Germinal center (tissue), 1 donor: ENCODE measurements at places on chromosomes 1 and 21.

- no peak for DNase-seq
Measured at GRCh38 chr21:26469789-26470188, 103.3 kb downstream of the CYYR1 start.

- DNase-seq: no peak
Measured at GRCh38 chr21:34945288-34945687, 103.8 kb downstream of the RUNX1 start.

DNA sequence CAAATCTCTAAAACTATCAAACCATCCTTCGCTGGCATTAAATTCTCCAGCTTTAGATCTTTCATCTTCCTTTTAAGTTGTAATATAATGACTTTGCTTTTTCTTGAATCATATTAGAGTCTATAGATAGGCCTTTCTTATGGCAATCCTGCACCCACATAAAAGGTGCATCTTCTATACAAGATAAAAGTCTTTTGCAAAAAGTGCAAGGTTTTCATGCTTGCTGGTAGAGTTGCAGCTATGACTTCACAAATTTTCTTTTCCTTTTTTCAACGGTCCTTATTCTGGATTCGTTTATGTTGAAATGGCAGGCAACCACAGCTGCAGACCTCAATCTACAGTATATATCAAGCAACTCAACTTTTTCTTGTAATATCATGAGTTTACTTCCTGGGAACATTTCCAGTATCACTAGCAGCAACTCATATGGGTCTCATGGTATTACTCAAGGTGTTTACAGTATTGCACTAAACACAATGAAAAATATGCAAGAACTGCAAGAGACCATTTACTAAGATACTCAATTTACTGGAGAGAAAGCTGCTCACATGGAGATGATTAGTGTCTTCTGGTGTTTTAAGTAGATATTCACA, 22.1 kb downstream of the OMA1 start:
- DNase-seq: no peak

DNA sequence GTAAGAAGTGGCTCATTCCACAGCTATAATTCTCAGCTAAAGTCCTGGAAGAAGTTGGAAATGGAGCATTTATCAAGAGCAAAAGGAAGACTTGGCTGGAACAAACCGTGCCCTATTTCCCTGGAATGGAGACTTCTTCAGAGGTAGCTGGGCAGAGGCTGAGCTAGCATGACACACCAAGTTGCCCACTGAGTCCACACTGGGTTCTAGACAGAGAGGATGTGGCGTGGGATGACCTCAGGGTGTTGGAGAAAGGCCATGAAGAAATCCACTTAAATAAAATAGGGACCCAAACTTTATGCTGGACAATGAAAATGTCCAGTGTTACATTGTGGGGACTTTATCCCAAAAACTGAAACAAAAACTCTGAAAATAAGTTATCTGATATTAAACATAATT, 116.2 kb downstream of the KCNJ6 start:
- no peak for DNase-seq

- no peak for DNase-seq
Measured at GRCh38 chr1:32868085-32868484, 2.6 kb downstream of the FNDC5 start.

- no peak for DNase-seq
Measured at GRCh38 chr1:184919892-184920291, 54.4 kb downstream of the NIBAN1 start.

DNA sequence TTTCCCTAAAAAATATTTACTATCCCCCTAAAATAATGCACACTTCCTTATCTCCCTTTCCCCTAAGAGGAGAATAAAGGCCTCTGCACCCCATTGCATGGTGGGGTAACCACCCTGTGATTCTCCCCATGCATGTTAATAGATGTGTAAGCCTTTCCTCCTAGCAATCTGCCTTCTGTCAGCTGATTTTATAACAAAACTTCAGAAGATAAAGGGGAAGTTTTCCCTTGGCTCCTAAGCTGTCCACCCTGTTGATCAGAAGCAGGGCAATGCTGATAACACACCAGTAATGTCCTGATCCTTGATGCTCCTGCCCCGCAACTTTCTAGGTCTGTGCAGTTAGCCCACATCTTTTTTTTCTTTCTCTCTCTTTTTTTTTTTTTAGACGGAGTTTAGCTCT, 11.4 kb upstream of the RNF187 start:
- no peak for DNase-seq

- DNase-seq: peak; percentile 79
Measured at GRCh38 chr1:156583821-156584622, 4.5 kb downstream of the TTC24 start.

GRCh38 chr1:172609528-172609927, 49.4 kb upstream of the FASLG start:
- DNase-seq: no peak

GRCh38 chr1:232715154-232715553, 85.2 kb upstream of the SIPA1L2 start:
- no peak for DNase-seq

- DNase-seq: no peak
Measured at GRCh38 chr1:196502437-196502836, 105.8 kb downstream of the KCNT2 start.

GRCh38 chr1:63885899-63886298, 112.1 kb downstream of the ROR1 start:
- DNase-seq: no peak

DNA sequence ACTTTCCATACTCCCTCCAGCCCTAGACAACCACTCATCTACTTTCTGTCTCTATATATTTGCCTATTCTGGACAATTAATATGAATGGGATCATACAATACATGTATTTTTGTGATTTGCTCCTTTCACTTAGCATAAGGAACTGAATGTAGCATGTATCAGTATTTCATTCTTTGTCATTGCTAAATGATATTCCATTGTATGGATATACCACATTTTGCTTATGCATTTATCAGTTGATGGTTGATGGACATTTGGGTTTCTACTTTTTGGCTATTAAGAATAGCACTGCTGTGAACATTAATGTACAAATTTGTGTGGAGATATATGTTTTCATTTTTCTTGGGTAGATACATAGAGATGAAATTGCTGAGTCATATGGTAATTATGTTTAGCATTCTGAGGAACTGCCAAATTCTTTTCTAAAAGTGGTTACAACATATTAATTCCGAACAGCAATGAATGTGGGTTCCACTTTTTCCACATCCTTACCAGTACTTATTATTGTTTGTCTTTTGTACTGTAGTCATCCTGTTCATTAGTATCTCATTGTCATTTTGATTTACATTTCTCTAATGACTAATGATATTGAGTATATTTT, 121.0 kb downstream of the LRRC40 start:
- no peak for DNase-seq

DNA sequence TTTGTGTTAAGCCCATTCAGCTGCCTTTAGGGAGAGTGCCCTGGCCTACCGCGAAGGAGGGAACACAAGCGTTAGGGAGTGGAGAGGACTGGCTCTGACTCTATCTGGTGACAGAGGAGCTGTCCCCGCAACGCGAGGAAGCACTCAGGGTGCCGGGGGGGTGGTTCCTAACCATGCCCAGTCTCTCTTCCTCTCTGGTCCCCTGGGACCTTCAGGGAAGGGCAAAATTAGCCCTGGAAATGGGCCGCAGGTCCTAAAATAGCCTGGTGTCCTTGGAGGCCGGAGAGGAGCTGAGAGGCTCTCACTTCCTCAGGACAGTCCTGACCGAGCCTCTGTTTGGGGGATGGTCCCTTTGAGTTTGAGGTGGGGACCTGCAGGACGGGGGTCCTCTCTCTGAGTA, 5.8 kb downstream of the SLC45A1 start:
- no peak for DNase-seq

DNA sequence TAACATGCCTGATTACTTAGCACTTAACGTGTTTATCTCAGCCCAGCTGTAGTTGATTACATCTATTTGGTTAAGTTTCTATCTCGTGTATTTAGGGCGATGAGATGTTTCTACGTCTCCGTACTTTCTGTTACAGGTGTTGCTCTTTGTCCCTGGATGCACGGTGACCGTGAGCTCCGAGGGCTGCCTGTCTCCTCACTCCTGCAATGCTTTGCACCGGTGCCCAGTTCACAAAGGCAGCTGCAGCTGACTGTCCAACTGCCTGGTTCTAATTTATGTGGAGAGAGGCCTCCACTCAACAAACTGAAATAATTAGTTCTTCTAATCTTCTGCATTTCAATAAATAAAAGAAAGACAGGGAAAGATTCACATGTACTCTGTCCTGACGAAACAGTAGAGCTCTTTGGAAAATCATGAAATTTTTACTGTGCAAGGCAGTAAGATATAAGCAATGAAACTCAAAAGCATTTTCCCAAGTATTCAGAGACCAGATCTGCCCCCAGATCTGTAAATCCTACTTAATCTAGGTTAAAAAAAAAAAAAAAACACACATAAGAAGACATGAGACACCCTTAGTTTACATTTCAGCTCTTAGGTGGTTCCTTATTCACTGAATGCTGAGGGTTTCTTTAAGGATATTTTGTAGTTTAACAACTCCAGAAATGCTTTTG, 108.2 kb downstream of the TGFBR3 start:
- no peak for DNase-seq

DNA sequence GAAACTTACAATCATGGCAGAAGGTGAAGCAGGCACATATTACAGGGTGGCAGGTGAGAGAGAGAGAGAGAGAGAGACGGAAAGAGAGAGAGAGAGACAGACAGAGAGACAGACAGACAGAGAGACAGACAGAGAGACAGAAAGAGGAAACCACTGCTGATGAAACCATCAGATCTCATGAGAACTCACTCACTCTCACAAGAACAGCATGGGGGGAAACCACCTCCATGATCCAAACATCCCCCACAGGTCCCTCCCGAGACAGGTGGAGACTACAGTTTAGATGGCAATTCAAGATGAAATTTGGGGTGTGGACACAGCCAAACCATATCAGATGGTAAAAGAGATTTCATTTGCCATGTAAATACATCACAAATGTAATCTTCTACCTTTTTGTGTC, 708.1 kb downstream of the MRPL39 start:
- DNase-seq: no peak

- peak; percentile 3 for DNase-seq
Measured at GRCh38 chr1:99481391-99481996, 164.4 kb upstream of the PALMD start.

GRCh38 chr1:164588516-164589341, 29.7 kb downstream of the PBX1 start:
- DNase-seq: no peak

GRCh38 chr21:41233916-41234315, 66.0 kb downstream of the BACE2 start:
- DNase-seq: no peak
